ENCODE measurements at places on chromosomes 11 and 22.

- no peak for DNase-seq
These were observed 1283.7 kb upstream of the RAG2 start for GRCh38 chr11:37881741-37882140.

DNA sequence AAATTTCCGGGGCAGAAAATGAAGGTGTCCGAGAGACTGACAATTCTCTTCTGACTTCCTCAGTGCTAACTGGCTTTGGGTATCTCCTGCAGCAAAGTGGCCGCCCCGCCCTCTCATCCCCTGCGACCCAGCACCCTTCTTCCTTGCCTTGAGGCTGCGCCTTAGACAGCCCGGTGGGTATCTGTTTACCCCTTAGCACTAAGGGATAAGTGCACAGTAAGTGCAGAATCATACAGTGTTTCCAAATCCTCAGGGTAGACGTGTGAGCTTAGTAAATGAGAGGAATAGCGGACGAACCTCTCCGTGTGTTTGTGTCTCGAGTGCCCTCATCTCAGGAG, 368 bp upstream of the CHORDC1 start:
- no peak for DNase-seq

- DNase-seq = no peak
These were observed 27.7 kb downstream of the CD44 start for GRCh38 chr11:35166369-35167360.

- DNase-seq = no peak
These were observed 609.3 kb upstream of the CCDC90B start for GRCh38 chr11:83895516-83895915.

DNA sequence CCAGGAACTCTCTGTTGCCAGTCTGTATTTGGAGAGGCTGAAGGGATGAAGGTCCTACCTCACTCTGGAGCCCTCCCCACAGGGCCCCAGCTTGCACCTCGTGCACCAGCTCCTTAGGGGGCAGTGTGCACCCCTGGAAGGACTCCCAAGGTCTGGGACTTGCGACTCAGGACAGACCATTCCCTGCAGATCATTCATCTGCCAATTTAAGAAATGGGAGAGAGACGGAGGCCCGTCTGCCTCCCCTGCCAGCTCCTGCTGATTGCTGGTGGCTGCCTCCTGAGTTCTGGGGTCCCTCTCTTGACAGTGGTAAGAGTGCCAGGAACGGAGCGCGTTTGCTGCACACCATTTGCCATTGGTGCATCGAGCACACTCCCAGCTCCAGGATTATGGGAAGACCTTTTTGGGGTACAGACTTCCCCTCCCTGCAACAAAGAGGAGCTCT, 27.4 kb upstream of the MALAT1 start:
- DNase-seq = no peak

DNA sequence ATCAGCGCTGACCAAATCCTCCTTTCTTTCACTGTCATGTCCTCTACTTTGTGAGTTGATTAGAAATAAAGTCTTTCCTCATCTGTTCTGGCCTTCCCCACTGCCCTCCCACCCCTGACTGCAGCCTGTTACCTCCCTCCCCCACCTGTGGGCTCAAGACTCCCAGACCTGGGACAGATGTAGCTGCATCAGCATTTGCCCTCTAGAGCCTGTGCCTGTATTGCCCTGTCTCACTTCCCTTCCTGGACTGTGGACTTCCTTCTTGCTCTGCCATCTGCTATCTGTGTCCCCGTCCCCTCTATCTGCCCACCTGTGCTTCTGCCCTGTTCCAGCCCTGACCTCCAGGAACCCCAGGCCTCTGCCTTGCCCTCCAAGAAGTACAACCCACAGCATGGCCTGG, 122.5 kb downstream of the GALNT18 start:
- DNase-seq = no peak

- DNase-seq = no peak
These were observed 128.8 kb downstream of the APIP start for GRCh38 chr11:34787348-34787747.

DNA sequence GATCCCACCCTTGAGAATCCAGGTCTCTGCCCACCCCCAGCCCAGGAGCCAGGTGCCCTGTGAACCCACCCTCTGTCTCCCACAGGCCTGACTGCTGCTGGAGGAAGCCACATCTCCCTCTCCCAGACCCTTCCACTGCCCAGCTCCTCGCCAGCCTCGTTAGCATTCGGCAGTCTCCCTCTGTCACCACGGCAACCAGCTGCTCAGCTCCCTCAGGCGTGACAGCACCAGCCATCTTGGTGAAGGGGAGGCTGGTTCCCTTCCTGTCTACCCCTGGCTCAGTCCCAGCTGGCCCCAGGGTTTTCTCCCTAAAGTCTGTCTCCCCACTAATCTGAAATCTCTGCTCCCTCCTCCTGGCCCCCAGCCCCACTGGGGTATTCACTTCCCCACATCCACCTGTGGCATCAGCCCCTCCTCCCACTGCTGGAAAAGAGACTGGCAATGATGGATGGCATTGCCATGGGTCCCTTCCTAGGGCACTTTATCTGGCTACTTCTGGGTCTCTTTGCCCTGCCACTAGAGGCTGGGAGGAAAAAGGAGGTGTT, 28.1 kb downstream of the NRXN2 start:
- DNase-seq = peak; percentile 41

- DNase-seq = no peak
These were observed 154.1 kb downstream of the CTTN start for GRCh38 chr11:70552167-70553150.

DNA sequence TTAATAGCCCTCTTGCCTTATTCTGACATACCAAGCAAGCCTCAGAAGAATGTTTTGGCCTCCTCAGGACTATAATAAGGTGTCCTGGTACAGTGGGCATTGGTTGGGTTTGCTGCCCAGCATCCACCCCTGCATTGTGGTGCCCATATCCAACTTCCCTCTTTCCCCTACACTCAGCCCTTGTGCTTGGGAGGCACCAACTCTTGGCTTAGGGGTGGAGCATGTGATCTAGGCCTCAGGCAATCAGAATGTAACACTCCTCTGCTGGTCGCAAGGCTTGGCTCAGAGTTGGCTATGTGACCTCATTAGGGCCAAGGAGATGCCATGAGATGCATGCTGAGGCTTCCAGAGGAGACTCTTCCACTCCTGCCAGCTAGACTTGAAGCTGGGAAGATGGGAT, 123.0 kb downstream of the CSNK2A3 start:
- DNase-seq = no peak

DNA sequence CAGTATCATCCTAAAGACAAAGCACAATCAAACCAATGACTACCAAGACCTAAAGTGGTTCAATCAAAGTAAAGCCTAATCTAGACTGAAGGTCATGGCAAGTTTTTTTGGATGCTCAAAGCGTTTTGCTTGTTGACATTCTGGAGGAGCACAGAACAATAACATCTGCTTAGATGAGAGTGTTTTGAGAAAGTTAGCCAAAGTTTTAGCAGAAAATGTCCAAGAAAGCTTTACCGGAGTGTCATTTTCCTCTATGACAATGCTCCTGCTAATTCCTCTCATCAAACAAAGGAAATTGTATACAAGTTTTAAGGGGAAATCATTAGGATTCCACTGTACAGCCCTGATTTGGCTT, 256.9 kb upstream of the FAT3 start:
- DNase-seq = no peak

DNA sequence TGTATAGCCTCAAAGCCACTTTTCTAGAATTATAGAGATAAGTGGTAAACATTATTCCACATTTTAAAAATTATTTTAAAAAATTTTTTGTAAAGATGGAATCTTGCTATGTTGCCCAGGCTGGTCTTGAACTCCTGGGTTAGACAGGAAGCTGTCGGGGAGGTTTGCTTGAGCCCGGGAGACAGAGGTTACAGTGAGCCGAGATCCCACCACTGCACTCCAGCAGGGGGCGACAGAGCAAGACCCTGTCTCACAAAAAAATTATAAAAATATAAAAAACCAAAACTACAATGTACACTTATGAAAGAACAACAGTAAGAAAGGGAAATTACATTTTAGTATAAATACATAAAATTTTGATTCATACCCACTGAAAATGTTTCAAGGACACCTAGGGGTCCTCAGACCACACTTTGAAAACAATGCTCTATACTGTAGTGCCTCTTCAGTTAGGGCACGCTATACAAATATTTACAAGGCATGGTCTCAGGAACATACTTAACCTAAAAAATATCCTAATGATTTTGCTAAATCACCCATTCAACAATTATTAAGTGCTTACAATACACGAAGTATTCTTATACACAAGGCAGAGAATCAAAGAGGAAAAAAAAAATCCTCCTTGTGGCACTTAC, 111.2 kb downstream of the MRTFA start:
- DNase-seq = no peak

DNA sequence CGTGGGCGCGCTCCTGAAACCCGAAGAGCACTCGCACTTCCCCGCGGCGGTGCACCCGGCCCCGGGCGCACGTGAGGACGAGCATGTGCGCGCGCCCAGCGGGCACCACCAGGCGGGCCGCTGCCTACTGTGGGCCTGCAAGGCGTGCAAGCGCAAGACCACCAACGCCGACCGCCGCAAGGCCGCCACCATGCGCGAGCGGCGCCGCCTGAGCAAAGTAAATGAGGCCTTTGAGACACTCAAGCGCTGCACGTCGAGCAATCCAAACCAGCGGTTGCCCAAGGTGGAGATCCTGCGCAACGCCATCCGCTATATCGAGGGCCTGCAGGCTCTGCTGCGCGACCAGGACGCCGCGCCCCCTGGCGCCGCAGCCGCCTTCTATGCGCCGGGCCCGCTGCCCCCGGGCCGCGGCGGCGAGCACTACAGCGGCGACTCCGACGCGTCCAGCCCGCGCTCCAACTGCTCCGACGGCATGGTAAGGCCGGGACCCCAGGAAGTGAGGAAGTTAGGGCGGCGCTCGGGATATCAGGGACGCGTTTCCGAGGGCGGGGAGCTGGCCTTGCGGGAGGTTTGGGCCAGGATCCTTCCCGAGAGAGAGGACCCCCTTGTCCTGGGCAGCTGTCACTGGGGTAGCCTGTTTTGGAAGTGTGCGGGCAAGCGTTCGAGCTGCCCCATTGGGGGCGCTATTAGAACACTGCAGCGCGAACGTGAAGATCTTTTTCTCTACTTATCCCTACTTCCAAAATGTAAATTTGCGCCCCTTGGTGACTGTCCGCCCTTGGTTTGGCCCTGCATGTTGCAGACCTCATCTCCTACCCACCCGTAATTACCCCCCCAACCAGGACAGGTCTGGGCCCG, 796 bp downstream of the MYOD1 start:
- no peak for DNase-seq

DNA sequence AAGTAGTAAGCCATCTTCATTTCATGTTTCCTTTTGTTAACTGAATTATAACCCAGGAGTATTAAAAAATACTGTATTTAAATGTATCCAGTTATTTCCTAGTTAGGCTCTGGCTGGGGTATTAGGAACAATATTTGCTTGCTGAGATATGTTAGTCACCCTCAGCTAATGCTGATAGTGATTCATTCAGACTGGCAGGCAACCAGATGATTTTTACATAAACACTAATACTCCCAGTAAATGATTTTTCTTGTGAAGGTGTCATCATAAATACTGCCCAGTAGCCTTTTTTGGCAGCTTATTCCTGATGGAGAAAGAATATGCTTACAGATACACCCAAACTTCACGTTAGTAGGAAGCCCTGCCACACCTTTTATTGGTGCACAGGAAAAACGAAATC, 8.1 kb downstream of the YWHAH start:
- no peak for DNase-seq

DNA sequence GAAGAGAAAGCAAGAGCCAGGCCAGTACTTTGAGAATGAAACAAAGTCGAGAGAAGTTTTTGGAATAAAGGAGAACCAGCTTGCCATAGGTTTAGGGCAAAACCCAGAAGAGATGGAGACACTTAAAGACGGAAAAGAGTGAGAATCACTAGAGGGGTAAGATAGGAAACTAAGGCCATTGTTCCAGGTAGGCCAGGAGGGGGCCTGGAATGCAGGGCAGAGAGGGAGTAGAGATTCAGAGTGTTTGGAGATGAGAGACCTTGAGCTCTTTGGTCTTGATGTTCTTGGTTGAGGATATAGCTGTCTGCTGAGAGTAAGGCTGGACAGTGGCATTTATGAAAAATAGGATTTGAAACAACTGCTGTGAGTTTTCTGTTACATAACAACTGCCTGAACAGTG, 263.3 kb upstream of the POU2AF2 start:
- no peak for DNase-seq

GRCh38 chr11:120722524-120722923, 211.0 kb downstream of the GRIK4 start:
- DNase-seq = no peak

DNA sequence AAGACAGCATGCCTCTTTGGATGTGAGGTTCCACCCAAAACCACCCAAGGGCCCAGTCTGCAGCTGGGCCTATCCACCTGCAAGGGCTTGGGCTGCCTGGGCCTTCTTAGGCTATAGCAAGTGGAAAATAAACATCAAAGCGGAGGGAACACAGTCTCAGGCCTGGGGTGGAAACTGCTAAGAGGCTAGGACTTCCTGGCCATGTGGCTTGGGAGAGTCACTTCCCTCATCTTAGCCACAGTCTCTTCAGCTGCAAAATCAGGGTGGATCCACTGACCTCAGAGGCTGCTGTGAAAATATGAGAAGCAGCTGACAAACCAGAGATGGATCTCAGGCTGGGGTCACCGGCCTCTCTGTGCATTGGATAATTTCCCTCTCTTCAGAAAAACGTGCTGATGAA, 30.6 kb upstream of the TFIP11 start:
- DNase-seq = no peak

GRCh38 chr11:124277804-124278203, 21.6 kb downstream of the OR8G5 start:
- no peak for DNase-seq

GRCh38 chr11:104410336-104410735, 246.4 kb upstream of the PDGFD start:
- no peak for DNase-seq

GRCh38 chr22:41816241-41816640, 15.8 kb downstream of the CCDC134 start:
- DNase-seq = no peak

DNA sequence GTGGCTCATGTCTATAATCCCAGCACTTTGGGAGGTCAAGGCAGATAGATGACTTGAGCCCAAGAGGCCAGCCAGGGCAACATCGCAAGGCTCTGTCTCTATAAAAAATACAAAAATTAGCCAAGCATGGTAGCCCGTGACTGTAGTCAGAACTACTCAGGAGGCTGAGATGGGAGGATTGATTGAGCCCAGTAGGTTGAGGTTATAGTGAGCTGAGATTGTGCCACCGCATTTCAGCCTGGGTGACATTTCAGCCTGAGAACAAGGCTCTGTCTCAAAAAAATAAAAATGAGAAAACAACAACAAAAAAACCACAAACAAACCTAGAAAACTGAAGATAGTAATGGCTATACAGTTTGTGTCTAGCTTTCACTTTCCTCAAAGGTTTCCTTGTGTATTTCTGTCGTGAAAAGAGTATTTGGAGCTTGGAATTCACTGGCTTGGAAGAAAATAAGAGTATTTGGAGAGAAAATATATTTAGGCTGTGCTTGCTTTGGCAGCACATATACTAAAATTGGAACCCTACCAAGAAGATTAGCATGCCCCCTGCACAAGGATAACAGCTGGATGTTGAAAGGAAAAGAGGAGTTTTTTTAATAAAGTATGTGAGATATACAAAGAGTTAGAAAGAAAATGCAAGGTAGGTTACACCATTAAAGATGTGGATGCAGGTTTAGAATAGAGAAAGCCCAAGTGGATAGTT, 3.9 kb upstream of the BIRC3 start:
- no peak for DNase-seq

- no peak for DNase-seq
These were observed 2.7 kb downstream of the RNH1 start for GRCh38 chr11:504053-504993.
